ENCODE measurements at places on chromosomes 2 and 18.

GRCh38 chr2:40421631-40422297, 30.1 kb downstream of the SLC8A1 start:
- no peak for DNase-seq

DNA sequence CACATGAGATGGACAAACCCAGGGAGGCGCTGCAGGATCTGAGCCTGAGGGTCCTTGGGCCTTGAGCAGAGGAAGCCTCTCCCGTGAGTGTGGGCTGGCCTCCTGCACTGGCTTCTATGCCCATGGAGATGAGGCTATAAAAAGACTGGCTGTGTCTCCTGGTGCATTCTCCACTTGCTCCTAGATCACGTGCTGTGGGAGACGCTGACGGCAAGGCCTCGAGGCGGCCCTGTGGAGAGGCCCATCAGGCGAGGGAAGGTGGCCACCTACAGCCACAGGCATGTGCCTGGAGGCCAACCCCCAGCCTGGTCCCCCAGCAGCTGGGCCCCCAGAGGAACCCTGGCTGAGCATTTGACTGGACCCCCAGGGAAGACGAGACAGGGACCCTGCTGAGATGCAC, 198.9 kb downstream of the TWIST2 start:
- DNase-seq: no peak

GRCh38 chr18:59561612-59562011, 135.6 kb downstream of the CCBE1 start:
- no peak for DNase-seq

GRCh38 chr2:217367464-217367863, 507.6 kb upstream of the TNP1 start:
- DNase-seq: no peak

DNA sequence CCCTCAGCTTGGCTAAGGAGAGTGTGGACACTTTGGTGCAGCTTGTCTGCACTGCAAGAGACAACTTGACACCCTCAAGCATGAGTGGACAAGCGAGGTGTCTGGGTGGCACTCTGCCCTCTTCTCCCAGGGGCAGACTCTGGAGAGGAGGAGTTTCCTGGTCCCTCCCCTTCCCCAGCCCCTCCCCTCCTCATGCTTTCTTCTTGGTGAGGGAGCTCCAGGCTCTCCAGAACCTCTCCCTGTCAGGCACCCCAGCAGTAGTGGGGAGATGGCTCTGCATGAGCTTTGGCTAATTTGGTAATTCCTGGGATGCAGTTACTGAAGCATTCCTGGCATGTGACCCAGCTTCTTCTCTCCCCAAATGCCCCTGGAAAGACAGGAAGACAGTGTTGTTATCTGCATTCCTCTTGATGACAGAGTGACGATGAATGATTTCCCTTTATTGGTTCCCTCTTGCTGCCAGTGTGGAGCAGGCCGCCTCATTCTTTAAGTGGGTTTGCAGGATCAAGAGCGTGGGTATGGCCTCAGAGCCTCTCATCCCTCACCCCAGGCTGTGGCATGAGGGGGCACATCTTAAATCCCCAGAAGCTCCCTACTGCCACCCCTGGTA, 89.2 kb downstream of the STPG4 start:
- DNase-seq: no peak

GRCh38 chr18:13067124-13067523, 76.0 kb downstream of the CEP192 start:
- DNase-seq: no peak

- DNase-seq: no peak
Observed at GRCh38 chr18:45565280-45565970, 49.9 kb upstream of the SLC14A2 start.

GRCh38 chr2:120250640-120251039, 2.0 kb upstream of the RALB start:
- no peak for DNase-seq

DNA sequence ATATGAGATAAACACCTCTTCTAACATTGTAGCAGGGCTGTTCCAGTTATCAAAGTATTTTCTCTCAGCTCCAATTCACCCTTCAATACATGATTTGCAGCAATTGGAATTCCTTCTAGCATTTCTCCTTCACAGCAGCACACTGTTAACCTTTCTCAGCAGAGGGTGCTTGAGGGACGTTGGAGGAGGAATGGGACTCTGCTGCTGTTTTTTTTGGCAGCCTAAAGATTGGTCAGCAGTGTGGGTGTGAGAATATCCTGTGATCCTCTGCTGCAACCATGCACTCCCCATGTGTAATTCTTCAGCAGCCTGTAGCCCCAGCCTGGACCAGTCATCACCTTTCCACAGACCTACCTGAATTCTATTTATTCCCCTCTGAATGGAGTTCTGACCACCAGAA, 1708.9 kb upstream of the CELF4 start:
- peak; percentile 11 for DNase-seq

DNA sequence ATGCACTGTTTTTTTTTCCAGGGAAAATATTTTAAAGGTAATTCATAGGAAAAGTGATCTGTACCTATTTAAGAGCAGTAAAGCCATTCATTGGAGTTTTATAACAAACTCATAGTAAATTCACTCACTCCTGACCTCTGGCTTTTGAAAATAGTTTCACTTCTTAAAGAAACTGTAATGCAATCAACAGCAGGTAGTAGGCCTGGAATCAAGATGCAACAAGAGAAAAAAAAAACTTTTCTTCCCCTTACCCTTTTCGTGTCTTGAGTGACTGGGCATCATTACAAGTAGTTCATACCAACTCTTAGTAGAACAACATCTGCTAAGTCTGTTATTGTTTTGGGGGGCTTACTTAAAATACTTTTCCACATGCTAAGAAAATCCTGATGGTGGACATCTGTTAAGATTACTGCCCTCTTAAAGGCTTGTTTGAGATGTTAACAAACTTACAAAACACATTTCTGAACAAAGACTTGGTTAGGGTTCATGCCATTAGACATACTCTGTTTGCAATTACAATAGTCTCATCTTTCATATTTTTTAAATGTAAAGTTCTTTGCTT, 164.1 kb upstream of the FOSL2 start:
- DNase-seq: no peak

- no peak for DNase-seq
Observed at GRCh38 chr2:100802066-100802465, 17.9 kb upstream of the NPAS2 start.

DNA sequence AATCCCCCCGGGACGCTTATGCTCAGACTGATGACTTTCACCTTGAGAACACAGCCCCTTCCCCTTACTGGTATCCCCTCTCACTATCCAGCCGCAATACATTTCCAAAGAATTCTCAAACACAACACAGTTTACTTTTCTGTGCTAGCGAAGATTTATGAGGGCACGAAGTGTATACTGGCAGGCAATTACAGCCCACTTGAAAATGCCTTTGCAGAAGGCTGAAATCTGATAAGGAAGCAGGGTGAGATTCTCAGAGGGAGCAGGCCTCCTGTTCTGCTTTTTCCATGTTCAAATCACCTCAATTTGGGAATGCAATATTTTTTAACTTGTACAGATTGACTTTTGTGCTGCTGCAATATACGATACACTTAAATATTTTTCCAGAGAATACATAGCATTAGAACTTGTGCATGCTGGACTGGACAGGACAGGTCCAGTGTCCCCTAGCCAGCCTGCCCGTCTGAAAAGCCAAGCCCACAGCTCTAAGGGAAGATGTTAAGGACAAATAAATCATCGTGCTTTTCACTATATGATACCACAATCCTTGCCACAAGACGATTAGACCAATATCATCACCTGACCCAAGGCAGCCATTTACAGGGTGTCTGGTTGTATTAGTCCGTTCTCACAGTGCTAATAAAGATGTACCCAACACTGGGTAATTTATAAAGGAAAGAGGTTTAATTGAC, 262.1 kb downstream of the EPHA4 start:
- DNase-seq: no peak

DNA sequence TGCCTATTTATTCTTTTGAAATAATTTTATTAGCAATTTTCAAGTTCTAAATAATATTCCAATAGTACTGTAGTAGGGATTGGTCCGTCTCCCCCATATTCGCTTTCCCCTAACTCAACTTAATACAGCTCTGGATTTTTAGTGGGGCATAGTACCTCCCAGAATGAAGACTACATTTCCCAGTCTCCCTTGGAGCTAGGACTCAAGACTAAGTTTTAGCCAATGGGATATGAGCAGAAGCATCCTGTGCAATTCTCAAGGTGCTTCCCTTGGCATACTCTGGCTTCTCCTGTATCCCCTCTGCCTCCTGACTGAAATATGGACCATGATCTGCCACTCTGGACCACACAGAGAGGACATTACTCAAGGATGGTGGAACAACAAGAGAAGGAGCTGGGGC, 24.1 kb downstream of the ST3GAL5 start:
- DNase-seq: no peak
